ENCODE measurements at places on chromosomes 1 and 21.

- H3K4me3 ChIP-seq, result no peak overlapping the region
- no peaks in the 10 kb centered on the region for H3K36me3 ChIP-seq
- DNase-seq, result no peak
- peak overlapping the region; percentile 28 for H3K27ac ChIP-seq
- H3K4me1 ChIP-seq, result no peaks in the 10 kb centered on the region
- peaks cover 8% of the 10 kb centered on the region for H3K27me3 ChIP-seq
Observed at GRCh38 chr1:150021191-150021694, 10.7 kb upstream of the OTUD7B start.

GRCh38 chr1:153698020-153698922 is 19.8 kb downstream of the NPR1 start:
- no peak overlapping the region for H3K27ac ChIP-seq
- no peak for DNase-seq
- no peaks in the 10 kb centered on the region for H3K36me3 ChIP-seq
- H3K27me3 ChIP-seq, result no peaks in the 10 kb centered on the region

- H3K27me3 ChIP-seq, result no peaks in the 10 kb centered on the region
- H3K4me3 ChIP-seq, result no peak within 1 kb of the TSS
- H3K36me3 ChIP-seq, result peaks cover 45% of the 10 kb centered on the region
Observed at GRCh38 chr1:174999936-175000696, at the start of gene CACYBP. CACYBP (plus strand) TSS chr1:174999947; CDS start chr1:175000181, 234 bp downstream.

DNA sequence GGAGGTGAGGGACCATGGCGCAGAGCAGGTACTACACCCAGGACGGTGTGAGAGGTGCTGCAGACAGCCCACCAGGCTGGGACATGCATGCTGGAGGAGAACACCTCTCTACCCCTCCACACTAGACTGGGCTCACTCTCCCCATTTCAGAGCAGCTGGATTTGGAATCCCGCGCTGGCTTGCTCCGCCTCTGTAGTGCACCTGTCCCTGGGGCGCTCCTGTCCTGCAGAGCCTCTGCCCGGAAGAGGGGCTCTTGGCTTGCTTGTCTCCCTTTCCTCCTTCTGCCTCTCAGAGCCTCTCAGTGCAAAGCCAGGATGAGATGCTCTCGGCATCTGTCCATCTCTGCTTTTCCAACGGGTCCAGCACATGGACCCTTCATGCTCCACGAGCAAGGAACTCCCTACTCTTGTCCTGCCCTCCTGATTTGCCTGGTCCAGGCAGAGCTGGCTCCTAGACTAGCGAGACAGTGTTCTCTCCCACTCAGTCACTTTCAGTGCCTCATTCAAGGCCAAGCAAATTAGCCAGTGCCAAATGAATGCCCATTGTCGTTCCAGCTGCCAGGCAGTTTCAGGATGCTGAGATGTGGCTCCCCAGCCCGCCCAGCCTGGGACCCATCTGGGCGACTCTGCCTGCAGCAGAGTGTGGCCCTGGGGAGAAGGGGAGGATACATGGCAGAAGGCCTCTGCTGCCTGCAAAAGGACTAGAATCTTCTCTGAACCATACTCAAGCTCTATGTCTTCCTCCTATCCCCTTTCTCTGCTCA is 33.7 kb downstream of the CDCA8 start:
- no peaks in the 10 kb centered on the region for H3K36me3 ChIP-seq
- DNase-seq, result no peak
- H3K27ac ChIP-seq, result no peak overlapping the region

DNA sequence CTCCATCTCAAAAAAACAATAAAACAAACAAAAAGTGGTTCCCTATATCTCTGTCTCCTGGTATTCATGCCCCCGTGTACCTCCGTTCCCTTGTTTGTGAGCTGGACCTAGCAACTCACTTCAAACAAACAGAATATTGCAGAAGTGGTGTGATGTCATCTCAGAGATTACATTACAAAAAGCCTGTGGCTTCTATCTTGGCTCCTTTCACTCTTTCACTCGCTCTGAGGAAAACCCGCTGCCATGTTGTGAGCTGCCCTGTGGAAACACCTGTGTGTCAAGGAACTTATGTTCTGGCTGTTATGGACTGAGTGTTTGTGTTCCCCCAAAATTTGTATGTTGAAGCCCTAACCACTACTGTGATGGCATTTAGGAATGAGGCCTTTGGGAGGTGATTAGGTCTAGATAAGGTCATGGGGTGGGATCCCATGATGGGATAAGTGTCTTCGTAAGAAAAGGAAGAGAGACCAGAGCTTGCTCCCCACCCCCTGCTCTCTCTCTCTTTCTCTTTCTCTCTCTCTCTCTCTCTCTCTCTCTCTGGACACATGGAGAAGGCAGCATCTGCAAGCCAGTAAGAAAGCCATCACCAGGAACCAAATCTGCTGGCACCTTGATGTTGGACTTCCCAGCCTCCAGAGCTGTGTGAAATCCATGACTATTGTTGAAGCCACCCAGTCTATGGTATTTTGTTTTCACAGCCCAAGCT is 7.4 kb upstream of the HYI start:
- peaks cover 3% of the 10 kb centered on the region for H3K4me1 ChIP-seq
- peaks cover 24% of the 10 kb centered on the region for H3K27me3 ChIP-seq
- H3K27ac ChIP-seq, result no peak overlapping the region
- no peak for DNase-seq

DNA sequence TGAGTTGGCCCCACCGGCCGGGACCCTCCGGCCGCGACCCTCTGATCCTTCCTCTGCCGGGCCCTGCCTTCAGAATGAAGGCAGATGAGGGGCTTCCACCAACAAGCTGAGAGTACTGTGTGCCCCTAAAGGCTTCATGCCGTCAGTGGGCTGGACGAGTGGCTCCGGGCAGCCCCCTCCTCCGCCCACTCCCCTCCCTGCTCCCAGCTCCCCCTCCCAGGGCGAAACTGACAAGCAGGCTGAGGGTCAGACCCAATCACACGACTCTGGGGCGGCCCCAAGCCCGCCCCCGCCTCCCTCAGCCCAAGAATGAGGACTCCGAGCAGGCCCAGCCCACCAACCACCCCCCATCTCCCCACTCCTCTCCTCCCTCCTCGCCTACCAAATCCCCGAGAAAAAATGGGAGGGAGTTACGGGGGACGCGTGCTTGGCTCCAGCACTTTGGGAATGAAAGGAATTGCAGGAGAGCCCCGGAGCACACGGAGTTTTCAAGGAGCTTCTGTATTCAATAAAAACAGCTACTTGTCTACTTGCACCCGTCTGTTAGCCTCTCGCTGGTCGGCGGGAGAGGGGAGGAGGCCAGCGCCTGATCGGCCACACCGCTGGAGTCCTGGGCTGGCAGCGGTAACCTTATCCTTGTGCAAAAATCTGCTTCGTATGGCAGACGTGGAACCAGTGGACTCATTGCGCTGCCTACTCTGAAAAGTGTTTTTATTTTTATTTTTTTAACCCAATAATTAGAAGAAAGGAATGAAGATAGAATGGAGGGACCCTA is at the start of gene COL11A1:
TSS of gene COL11A1 (minus strand) at position 147 of the 775 bp plus-strand sequence. CDS start 344 bp downstream, outside the sequence.
- H3K4me1 ChIP-seq, result peaks cover 5% of the 10 kb centered on the region
- DNase-seq, result no peak
- H3K27ac ChIP-seq, result no peak within 1 kb of the TSS
- peaks cover 33% of the 10 kb centered on the region for H3K27me3 ChIP-seq
- H3K4me3 ChIP-seq, result no peak within 1 kb of the TSS
- H3K36me3 ChIP-seq, result no peaks in the 10 kb centered on the region

DNA sequence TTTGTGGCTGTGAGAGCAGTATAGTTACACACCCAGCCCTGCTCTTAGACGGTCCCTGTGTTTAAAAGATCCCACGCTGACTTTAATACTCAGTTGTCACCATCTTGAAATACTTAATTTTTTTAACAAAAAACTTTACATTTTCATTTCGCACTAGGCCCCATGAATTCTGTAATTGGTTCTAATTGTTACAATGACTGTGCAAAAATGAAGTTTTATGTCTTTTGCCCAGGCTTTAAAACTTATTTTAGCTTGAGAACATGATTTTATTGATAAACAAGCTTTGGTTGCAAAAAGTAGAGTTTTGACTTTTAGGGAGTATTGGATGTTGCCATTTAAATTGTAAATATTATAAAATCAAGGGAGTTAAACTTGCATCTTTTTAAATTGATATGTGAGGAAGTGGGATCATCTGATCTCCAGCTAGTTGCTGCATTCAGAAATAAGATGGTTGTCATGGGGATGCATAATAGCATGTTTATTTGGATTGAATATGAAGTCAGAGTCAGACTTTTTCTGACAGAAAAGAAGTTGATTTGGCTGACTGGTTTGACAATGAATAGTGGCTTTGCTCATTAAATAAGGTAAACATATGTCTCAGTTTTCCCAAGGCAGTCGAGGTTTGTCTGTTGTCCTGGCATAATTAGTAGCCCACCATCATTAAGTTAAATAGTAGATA is 23.0 kb upstream of the CRP start:
- DNase-seq, result no peak
- no peaks in the 10 kb centered on the region for H3K36me3 ChIP-seq
- H3K27ac ChIP-seq, result no peak overlapping the region
- peaks cover 6% of the 10 kb centered on the region for H3K27me3 ChIP-seq
- no peak overlapping the region for H3K4me3 ChIP-seq
- no peaks in the 10 kb centered on the region for H3K4me1 ChIP-seq

GRCh38 chr1:53398576-53399365 is 60.4 kb upstream of the DMRTB1 start:
- DNase-seq, result no peak
- H3K27ac ChIP-seq, result no peak overlapping the region
- no peaks in the 10 kb centered on the region for H3K27me3 ChIP-seq
- H3K4me1 ChIP-seq, result no peaks in the 10 kb centered on the region
- H3K4me3 ChIP-seq, result no peak overlapping the region
- H3K36me3 ChIP-seq, result no peaks in the 10 kb centered on the region

DNA sequence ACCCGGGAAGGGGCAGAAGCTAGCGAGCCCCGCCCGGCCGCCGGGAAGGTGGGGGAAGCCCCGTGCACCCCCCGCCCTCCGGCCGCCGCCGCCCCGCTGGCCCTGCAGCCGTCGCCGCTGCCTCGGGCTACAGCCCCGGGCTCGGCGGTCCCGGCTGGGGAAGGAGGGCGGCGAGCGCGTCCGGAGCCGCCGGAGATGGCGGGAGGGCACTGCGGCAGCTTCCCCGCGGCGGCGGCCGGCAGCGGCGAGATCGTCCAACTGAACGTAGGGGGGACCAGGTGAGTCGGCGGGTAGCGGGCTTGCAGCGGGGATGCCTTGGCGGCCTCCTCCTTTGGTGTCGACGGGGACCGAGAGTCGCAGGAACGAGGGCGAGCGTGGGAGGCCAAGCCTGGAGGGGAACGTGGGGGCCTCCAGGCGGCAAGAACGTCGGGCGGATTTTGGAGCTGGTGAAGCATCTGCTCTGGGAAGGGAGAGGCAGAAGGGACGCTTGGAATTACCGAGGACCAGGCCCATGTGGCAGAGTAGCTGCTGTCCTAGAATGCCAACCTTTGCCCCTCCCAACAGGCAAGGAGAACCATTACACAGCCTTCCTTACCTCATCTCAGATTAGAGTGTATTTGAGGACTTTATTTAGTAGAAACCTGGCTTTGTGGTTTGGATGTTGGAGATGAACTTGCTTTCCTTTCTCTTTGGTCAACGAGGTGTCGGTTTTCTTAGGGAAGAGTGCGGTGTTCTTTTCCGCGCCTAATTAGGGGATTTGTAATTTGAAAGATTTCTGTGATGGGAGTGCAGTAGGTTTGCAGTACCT is 591 bp downstream of the KCTD3 start:
- peak; percentile 51 for DNase-seq
- peak overlapping the region; percentile 61 for H3K27ac ChIP-seq
- H3K4me1 ChIP-seq, result peaks cover 28% of the 10 kb centered on the region
- peak overlapping the region; percentile 86 for H3K4me3 ChIP-seq
- H3K27me3 ChIP-seq, result peaks cover 22% of the 10 kb centered on the region

- DNase-seq, result no peak
- H3K27ac ChIP-seq, result no peak overlapping the region
- peaks cover 4% of the 10 kb centered on the region for H3K27me3 ChIP-seq
- peaks cover 17% of the 10 kb centered on the region for H3K4me1 ChIP-seq
Observed at GRCh38 chr1:52098139-52098871, 42.2 kb downstream of the BTF3L4 start.

DNA sequence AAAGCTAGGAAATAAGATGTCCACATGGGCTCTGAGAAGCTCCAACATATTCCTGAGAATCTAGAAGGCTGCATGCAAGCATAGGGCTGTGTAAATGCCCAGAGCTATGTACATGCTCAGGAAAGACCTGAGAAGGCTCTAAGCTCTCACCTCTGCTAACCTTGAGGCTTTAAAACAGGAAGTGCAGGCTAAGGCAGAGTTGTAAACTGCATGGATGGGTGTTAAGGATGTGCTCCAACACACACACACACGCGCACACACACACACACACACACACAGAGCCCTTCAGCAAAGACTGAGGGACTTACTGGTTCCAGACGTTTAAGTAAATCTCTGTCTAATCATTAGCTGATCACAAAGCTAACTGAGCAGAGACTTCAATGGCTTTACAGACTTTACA is 162.9 kb downstream of the TRABD2B start:
- peaks cover 21% of the 10 kb centered on the region for H3K27me3 ChIP-seq
- DNase-seq, result no peak
- no peaks in the 10 kb centered on the region for H3K4me1 ChIP-seq

GRCh38 chr1:229117664-229118300 is 153.1 kb upstream of the RAB4A start:
- H3K36me3 ChIP-seq, result no peaks in the 10 kb centered on the region
- no peak for DNase-seq
- no peaks in the 10 kb centered on the region for H3K4me1 ChIP-seq
- H3K27me3 ChIP-seq, result no peaks in the 10 kb centered on the region
- H3K27ac ChIP-seq, result no peak overlapping the region

DNA sequence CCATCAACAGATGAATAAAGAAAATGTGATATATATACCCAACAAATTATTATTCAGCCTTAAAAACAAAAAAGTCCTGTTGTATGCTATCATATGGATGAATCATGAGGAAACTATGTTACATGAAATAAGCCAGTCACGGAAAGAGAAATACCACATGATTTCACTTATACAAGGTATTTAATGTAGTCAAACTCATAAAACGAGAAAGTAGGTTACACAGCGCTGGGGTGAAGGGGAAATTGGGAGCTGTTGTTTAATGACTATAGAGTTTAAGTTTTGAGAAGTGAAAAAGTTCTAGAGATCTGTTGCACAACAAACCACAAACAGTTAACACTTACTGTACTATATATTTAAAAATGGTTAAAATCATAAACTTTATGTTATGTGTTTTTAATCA is 58.5 kb downstream of the SLC25A24 start:
- no peak overlapping the region for H3K27ac ChIP-seq
- no peak overlapping the region for H3K4me3 ChIP-seq
- H3K4me1 ChIP-seq, result no peaks in the 10 kb centered on the region
- peaks cover 25% of the 10 kb centered on the region for H3K36me3 ChIP-seq

- no peaks in the 10 kb centered on the region for H3K36me3 ChIP-seq
- peak within 1 kb of the TSS; percentile 81 for H3K27ac ChIP-seq
- peaks cover 44% of the 10 kb centered on the region for H3K4me1 ChIP-seq
- H3K4me3 ChIP-seq, result peak within 1 kb of the TSS; percentile 80
- DNase-seq, result peak; percentile 35
Observed at GRCh38 chr1:84301004-84301784, at the start of gene SAMD13. SAMD13 (plus strand) TSS chr1:84301708; CDS start chr1:84303235, 1,527 bp downstream.

GRCh38 chr1:94036730-94037129 is 84.2 kb downstream of the ABCA4 start:
- no peak for DNase-seq
- H3K4me3 ChIP-seq, result no peak overlapping the region
- no peak overlapping the region for H3K27ac ChIP-seq

Data from activated naive CD8-positive, alpha-beta T cell treated with anti-CD3 and anti-CD28 coated beads for 36 hours (primary cell).